ENCODE measurements at places on chromosomes 2 and 18.
A peak's percentile ranks its signal among the peaks of the same experiment; 100 is the strongest.

GRCh38 chr2:211730215-211730614 is 808.4 kb downstream of the ERBB4 start:
- no peak for DNase-seq

GRCh38 chr18:2932247-2933181 is 80.4 kb downstream of the LPIN2 start:
- no peak for DNase-seq

DNA sequence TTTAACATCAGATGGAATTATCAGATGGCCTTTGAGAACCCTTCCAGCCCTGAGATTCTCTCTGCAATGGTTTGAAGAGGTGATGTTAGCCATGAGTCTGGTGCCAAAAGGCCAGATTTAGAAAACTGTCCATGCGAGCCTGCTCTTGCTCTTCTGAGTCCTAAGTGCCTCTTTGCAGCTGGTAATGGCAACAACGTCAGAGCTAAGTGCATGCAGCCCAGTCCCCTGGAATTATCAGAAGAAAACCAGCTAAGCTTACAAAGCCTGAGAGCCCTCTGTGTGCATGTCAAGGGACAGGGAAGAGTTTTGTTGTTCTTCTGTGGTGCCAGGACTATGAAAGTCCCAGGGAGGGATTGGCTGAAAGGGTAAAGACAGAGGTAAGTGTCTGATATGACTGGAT is 89.8 kb downstream of the LOXHD1 start:
- DNase-seq, result no peak

DNA sequence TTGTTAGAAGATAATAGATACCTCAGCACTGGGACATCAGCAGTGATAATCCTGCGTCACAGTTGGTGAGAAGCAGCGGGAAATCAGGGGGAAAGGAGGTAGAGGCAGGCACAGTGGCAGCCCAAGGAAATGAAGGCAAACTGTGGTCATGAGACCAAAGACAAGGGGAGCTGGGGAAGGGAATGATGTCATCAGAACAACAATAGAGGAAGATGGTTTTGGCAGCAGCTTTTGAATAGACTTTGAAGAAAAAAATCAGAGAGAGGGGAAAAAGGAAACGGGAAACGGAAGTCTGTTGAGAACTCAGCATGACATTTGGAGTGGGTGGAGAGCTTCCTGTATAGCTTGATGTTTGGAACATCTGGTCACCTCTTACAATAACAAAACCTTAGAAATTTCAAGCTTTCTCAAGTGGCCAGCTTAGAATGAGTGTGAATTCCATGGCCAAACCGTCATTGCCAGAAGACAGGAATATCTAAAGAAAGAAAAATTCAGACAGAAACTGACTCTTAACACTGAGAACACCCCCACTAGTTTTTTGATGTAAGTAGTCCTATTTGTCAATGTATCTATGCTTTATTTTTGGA is 18.4 kb upstream of the YES1 start:
- no peak for DNase-seq

DNA sequence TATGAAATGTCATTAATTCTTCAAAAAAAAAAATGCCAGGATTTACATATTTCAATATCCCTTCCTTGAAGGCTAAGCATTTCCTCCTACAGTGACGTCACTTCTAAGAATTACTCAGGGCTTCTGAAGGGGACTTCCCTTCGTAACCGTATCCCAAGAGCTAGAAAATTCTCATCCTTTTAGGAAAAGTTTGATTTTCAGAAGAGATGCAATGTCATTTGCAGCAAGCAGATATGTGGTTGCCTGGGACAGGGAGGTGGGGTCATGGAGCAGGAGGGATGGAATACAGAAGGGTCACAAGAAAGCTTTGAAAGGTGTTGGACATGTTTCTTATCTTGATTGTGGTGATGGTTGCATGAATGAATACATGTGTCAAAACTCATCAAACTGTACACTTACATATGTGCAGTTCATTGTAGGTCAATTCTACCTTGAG is 97.0 kb upstream of the ATL2 start:
- no peak for DNase-seq

GRCh38 chr2:108623616-108624015 is 89.3 kb downstream of the LIMS1 start:
- DNase-seq, result no peak

GRCh38 chr2:158818511-158818910 is 23.4 kb downstream of the DAPL1 start:
- DNase-seq, result no peak

- DNase-seq, result no peak
These were observed 84.0 kb downstream of the SMAD2 start for GRCh38 chr18:47846431-47846830.

GRCh38 chr2:8628866-8629209 is 53.0 kb upstream of the ID2 start:
- no peak for DNase-seq

- no peak for DNase-seq
These were observed 8.6 kb upstream of the SERPINB2 start for GRCh38 chr18:63878925-63879324.

- peak; percentile 53 for DNase-seq
These were observed 44.1 kb downstream of the TGFA start for GRCh38 chr2:70509565-70509964.

GRCh38 chr2:117858892-117859531 is 44.5 kb downstream of the DDX18 start:
- no peak for DNase-seq

DNA sequence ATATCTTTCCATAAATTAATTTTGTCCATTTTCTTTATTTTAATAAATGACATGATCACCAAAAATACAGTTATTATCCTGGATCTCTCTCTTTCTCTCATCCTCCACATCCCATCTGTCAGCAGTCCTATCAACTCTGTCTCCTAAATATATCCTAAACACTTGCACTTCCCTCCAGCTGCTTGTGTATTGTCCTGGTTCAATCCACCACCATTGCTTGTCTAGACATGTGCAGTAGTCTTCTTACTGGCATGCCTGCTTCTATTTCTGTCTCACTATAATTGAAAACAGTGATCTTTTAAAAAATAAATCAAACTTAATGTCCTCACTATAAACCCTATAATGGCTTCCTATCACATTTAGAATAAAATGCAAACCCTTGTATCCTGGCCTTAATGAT is 2168.6 kb upstream of the PIK3C3 start:
- no peak for DNase-seq

GRCh38 chr18:72502671-72503431 is 41.3 kb downstream of the CBLN2 start:
- no peak for DNase-seq

- no peak for DNase-seq
These were observed 73.4 kb downstream of the PLEKHM3 start for GRCh38 chr2:207951734-207952470.

- peak; percentile 96 for DNase-seq
These were observed 158.2 kb upstream of the CCDC150 start for GRCh38 chr2:196481324-196481697.

GRCh38 chr2:198883604-198884003 is 574.1 kb downstream of the SATB2 start:
- no peak for DNase-seq

DNA sequence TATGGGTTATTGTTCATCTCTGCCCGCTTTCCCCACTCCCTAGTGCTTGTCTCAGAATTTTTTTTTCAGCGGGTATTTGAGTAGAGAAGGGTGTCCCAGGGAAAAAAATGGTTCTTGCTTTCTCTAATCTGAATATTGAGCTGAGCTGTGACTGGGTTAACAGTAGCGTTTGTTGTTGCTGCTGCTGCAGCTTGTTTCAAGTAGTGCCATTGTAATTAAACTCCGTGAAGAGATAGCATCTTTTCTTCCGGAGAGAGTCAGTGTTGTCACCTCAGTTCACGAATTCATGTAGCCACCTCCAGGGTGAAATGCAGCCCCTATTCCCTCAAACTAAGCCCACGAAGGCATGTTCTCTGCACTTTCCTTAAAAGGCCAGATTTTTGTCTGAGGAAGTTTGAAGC is 1.5 kb upstream of the AAK1 start:
- no peak for DNase-seq

DNA sequence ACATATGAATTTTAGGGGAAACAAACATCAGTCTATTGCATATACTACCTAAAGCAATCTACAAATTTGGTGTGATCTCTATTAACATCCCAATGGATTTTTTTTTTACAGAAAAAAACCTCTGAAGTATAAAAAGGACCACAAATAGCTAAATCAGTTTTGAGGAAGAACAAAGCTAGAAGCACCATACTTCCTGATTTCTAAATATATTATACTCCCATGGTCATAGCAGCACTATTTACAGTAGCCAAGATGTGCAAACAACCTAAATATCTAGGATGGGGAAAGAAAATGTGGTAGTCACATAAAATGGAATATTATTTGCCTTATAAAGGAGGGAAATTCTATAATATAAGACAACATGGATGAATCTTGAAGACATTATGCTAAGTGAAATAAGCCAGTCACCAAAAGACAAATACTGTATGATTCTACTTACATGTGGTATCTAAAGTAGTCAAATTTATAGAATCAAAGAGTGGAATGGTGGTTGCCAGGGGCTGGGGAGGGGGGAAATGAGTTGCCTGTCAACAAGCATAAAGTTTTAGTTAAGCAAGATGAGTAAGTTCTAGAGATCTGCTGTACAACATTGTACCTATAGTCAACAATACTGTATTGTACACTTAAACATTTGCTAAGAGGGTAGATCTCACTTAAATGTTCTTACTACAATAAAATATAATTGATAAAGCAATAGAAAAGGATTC is 17.6 kb upstream of the CASP8 start:
- no peak for DNase-seq

- no peak for DNase-seq
These were observed 66.2 kb downstream of the SYT4 start for GRCh38 chr18:43211059-43211458.

- no peak for DNase-seq
These were observed 3.3 kb downstream of the PMAIP1 start for GRCh38 chr18:59902993-59903610.

GRCh38 chr2:9167718-9168657 is 38.6 kb upstream of the ASAP2 start:
- no peak for DNase-seq

DNA sequence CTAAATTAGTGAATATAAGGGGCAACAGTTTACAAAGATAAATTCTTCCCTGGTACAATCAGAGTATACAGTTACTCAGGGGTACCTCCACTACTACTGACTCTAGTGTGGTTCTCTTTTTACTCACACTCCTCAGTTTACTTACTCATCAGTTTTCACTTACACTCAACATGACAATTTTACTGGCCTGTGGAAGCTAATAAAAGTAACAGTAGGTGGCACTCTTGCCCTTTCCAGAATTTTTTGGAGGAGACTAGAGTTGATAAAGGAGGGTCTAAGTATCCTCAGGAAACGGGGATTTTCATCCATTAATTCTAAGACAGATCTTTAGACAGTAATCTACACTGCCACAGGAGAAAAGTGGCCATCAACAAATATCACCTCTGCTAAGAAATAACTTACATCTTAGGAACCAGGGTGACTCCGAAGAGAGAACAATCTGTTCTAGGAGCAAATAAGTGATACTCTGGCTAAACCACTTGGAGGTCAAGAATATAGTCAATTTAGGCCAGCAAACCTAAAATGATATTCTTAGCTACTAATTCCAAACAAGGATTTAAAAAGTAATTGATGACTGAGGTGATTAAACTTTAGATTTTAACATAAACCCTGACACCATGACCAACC is 61.3 kb downstream of the ATL2 start:
- peak; percentile 3 for DNase-seq

- no peak for DNase-seq
These were observed 158.9 kb downstream of the MSH2 start for GRCh38 chr2:47561906-47562305.

DNA sequence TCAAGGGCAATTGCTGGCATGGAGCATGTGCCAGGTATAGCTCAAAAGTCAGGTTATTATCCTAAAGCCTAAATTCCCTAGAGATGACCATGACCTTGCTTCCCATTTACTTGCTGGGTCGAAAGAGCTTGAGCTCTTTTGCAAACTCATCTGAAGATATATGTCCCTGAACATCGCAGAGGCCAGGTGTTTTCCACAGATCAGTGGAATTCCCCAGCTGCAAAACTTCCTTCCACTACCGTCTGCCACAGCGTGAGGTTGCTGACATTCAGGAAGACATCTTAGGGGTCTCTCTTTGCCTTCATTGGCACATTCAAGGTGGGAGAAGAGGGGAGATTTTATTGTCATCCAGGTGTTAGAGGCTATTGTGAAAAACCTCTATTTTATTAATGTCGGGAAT is 171.0 kb downstream of the MIB1 start:
- no peak for DNase-seq

DNA sequence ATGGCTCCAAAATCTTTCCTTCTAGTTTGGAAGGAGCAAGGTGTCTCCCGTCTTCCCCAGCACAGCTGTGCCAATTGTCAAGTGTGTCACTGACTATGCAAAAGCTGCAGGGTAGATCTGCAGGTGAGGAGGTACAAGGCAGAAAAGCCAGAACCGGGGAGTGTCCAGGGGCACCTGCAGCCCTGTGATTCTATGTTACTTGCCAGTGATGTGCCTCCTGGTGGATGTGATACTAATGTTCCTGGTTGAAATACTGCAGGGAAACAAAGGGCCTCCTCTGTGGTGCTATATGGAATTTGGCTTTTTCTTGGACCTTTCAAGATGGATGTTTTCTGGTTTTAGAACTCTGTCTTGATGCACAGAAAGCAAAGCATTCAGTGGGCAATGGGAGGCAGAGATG is 80.3 kb downstream of the ST6GAL2 start:
- no peak for DNase-seq

DNA sequence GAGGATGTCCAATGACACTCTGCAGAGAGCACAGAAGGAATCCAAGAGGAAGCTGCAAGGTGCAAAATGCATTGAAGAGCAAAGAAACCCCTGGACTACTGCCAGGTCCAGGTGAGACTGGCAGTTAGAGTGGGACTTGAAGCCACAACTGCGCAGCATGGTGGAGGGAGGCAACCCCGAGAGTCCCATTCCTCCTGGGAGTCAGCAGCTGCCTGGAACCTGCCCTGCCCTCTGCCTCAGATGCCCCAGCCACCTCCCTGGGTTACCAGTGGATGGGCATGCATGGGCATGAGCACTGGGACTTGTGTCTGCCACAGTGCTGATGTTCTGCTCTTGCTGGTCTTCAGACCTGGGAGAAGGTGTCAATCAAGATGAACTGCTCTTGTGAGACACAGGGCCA is 43.2 kb downstream of the ANKMY1 start:
- no peak for DNase-seq

- no peak for DNase-seq
These were observed 1088.9 kb upstream of the GYPC start for GRCh38 chr2:125567100-125567499.
